ENCODE measurements at places on chromosomes 5 and 9.

DNA sequence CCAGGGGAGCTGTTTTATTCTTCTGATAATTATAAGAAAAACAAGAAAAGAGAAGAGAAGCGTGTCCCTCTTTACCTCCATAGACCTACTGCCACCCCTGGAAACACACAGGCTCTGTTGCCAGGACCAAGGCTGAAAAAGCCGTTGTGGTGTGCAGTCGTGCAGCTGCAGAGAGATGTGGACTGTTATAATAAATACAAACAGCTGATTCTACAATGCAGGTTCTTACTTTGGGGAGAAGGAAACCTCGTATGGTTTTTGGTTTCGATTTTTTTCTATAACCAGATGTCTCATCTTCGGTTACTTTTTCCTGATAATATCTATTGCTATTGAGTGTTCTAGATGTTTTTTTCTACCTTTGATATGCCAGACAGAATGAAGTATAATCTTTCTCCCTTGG is 28.1 kb downstream of the FYB1 start:
- peak; percentile 64 for DNase-seq

DNA sequence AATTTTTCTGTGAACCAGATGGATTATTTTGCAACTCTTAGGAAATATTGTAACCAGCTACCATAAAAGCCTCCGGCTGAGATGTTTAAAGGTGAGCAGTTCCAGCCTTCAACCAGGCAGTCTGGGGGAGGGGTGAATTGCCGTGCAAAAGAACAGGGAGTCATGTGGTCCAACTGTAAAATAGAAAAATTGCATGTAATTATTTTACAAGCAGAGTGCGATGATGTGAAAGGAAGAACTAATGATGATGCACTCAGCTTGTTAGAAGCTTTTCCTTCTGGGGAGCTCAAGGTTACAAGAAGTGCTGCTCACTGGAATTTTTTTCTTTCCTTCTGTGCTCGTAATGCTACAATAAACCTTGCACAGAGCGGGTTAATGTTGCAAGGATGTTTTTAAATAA is 188.7 kb upstream of the ITGA1 start:
- no peak for DNase-seq

DNA sequence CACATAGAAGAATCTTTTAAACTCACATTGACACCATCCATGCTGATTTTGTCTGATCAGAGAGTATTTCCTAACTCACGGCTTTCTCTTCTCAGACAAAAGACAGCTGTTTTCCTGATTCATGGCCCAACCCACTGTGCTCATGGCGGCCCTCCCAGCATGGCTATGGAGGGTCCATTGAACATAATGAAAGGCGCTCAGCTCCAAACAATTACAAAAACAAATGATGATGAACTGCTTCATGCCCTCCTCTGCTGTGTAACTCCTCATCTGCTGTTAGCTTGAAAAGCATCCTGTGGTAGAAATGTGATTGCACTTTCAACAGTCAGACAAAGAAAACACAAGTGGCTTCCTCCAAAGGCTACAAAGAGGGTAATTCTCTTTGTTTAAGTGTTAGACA is 673.8 kb downstream of the PRELID2 start:
- no peak for DNase-seq

GRCh38 chr5:142133330-142134206 is 25.0 kb downstream of the NDFIP1 start:
- no peak for DNase-seq

Measured in CD4-positive, alpha-beta T cell treated with Interleukin-17A for 4 hours (primary cell).